Right ventricle myocardium inferior (tissue), 1 donor: ENCODE measurements at places on chromosomes 2 and 18. TPM values are rescaled to one million over a fixed set of nuclear protein-coding genes. Genes with fewer than 3 reads are reported as not detected.

DNA sequence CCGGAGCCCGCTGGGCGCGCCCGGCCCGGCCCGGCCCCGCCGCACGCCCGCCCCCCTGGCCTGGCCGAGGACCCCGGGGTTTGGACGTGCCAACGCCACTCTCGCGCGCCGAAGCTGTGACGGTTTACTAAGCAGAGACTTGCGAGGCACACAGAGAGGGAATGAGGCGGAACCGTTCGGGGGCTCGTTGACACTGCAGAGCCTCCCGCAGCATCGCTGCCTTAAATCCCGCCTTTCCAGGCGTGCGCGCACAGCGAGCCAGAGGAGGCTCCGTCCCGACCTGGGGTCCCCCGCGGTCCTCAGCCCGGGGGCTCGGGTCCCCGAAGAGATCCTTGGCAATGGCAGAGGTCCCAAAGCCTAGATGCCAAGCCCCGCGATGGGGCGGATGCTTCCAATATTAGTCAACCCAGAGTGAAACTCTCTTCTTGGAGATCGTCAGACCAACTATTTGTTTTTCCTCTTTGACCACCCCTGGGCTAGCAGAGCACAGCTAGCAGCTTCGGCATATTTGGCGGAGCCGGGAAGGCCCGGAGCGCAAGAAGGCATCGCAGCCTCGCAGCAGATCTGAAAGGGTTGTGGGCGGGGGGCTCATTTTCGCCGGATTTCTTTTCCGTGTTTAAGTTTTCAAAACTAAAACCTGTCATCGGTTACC, at the start of gene ZNF385B:
Gene ZNF385B (minus strand): TSS at position 197 of the 652 bp plus-strand sequence.
- peak; percentile 66 for DNase-seq

Gene CNDP1
- total RNA-seq, result not detected

Gene IL36A
- total RNA-seq, result not detected

Gene DNPEP
- total RNA-seq, result 66.6 TPM

- no peak for DNase-seq
Observed at GRCh38 chr2:36820942-36821605, 124.6 kb downstream of the VIT start.

Gene ERBB4
- total RNA-seq, result 12.4 TPM

DNA sequence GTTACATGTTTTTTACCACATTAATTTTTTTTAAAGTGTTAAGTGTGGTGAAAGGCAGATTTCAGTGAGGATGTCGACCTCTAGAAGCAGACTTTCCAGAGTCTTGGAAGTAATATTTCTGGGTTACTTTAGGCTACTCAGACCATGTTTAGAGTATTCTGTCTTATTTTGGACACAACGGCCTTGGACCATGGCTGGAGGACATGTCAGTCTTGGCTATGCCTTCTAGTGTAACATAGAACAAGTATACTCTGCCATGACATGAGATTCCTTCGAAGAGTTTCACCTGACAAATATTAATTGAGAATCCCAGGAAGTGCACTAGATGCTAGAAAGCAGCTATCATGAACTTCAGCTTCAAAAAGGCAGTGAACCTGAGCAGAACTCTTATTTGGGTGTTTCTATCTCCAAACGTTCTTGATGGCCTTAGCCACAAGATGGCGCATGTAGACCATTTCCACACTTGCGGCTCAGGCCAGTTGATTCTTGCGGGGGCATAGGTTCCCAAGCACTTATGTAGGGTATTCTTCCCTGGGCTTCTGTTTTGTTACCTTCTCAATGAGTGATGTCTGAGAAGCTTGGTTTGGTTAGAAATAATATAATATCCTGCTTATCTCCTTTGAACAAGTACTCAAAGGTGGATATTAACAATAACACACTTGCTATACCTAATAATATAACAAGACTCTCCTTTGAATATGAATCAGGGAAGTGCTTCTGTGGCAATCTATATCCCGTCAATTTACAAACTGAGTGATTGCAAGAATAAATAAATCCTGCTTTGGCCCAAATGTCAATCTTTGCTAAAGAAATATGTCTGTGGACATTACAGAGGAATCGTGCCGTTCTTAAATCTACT, 62.0 kb downstream of the CACNB4 start:
- no peak for DNase-seq

DNA sequence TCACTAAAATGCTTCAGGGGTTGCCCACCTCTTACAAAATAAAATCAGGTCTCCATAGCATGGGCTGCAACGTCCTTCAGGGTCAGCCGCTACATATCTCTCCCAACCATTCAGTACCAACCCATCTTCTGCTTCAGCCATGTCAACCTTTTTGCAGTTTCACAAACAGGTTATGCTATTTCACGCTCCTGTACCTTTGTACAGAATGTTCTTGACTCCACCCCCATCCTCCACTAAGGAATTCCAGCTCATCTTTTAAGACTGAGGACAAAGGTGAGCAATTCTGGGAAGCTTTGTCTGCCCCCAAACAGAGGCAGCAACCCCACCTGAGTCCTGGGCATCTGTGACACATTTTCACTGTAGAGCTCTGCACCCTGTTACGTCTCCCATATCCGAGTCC, 8.8 kb upstream of the EVA1A start:
- no peak for DNase-seq

GRCh38 chr2:221335219-221335752, 236.8 kb downstream of the EPHA4 start:
- DNase-seq, result no peak

- no peak for DNase-seq
Observed at GRCh38 chr18:42068030-42068429, 113.0 kb downstream of the PIK3C3 start.

DNA sequence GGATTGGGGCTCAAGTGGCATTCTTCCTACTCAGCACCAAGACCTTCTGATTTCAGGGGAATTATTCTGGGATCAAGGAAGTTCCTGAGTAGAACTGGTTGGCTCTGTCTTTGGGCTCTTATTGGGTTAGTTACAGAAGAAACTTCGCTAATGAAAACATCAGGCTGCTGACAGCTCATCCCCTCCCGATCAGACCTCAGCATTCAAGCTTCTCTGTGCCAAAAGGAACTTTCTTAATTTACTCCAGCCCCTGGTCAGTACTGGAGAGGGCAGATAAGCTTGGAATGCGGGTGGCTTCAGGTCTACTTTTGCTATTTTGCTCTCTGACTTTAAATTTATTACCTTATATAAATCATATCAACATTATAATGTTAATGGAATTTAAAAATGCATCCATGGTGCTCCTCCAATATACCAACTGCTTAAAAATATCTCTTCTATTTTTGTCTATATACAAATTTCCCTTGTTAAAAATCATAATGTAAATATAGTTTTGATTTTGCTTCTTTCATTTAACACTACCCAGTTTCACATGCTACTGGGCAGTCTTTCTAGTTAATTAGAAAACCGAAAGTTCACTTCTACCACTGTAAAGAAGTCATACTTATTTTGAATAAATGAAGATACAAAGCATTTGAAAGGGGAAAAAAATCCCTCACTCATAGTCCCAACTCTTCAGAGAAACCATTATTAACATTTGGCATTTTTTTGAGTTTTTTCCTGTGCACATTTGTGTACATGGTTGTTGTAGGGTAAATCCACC, 34.4 kb downstream of the PCARE start:
- no peak for DNase-seq

- no peak for DNase-seq
Observed at GRCh38 chr18:31814132-31814531, 53.5 kb upstream of the SLC25A52 start.

- DNase-seq, result no peak
Observed at GRCh38 chr18:74977041-74977440, 231.9 kb downstream of the PTGR3 start.

GRCh38 chr2:195319112-195319460, 337.9 kb upstream of the SLC39A10 start:
- no peak for DNase-seq

Gene GPR35
- total RNA-seq, result 2.2 TPM

Gene COLEC11
- 1.9 TPM for total RNA-seq

DNA sequence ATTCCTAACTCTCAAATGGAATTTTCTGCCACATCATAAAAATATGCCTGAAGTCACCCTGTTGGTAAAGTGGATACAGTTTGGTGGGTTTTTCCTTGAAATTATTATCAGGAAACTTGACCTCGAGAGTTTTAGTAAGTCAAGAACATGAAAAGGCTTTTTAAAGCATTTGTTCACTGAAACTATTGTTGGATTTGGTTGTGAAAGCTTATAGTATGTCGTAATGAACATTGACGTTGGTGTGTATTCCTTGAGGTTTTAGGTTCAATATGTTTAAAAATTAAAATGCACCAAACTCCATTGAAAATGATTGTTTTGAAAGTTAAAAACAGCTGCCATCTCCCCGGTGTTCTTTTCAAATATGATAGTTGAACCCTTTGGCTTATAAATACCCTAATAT, 30.8 kb downstream of the AOX1 start:
- DNase-seq, result no peak

DNA sequence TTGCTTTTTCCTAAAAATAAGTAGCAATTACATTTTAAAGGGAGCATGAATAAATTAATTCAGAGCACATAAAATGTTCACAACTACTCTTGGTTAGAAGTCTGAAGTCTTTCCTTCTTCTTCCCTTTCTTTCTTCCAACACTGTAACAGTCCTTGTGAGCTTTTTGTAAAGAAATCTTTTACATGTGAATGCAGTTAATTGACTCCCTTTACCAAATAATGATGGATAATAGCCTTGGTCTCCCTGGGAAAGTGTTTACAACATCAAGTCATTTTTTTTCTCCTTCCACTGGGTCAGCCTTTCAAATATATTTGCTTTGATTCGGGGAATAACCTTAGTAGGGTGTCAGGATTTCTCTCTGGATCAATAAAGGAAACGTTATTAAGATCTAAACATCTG, 39.1 kb downstream of the CALCRL start:
- no peak for DNase-seq

DNA sequence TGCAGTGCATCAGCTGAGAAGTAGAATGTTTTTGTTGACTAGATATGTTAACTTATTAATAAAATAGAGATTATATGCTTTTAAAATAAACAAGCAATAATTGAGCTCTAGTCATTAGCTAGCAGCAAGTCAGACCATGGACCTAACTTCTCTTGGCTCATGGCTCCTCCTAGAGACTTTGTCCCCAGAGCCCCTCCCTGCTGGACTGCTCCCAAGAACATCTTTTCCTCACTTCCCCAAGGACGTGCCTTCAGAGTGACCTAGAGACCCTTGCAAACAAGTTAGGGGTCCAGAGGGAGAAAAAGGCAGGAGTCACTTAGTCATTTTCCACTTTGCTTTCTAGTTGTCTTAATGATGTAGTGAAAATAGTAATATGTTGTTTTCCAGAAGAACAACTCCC, 312.5 kb upstream of the NRP2 start:
- no peak for DNase-seq

Gene GAD1
- not detected for total RNA-seq

Gene HJURP
- 0.41 TPM for total RNA-seq

DNA sequence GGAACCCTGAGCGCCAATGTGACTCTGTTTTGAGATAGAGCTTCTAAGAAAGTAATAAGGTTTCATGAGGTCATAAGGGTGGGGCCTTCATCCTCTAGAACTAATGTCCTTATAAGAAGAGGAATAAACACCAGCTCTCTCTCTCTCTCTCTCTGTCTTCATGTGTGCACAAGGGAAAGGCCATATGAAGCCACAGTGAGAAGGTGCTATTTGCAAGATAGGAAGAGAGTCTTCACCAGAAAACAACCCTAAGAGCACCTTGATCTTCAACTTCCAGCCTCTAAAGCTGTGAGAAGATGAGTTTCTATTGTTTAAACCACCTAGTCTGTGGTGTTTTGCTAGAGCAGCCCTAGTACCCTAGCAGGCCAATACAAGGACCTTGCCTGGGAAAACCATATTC, 55.8 kb downstream of the DOCK10 start:
- DNase-seq, result no peak

- no peak for DNase-seq
Observed at GRCh38 chr18:39380866-39381265, 1815.3 kb upstream of the CELF4 start.

DNA sequence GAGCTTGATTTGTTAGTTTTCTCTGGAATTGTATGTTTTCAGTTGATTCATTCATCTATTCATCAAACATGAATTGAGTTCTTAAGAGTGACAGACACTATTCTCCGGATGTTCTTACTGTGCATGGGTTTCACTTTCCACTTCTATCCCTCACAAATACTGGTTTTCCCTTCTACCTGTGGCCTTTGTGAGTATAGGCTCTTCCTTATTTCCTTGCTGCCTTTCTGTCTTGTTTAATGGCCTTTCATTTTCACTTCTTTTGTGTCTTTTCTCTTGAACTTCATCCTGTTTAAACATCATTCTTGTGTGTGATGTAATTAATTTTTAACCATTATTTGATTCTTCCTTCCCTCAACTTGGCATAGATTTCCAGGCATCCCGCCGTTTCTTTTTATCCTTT, 90.7 kb downstream of the CRIM1 start:
- DNase-seq, result no peak

GRCh38 chr2:8615252-8615575, 66.6 kb upstream of the ID2 start:
- DNase-seq, result no peak

GRCh38 chr2:16713011-16713423, 47.4 kb upstream of the CYRIA start:
- DNase-seq, result no peak

DNA sequence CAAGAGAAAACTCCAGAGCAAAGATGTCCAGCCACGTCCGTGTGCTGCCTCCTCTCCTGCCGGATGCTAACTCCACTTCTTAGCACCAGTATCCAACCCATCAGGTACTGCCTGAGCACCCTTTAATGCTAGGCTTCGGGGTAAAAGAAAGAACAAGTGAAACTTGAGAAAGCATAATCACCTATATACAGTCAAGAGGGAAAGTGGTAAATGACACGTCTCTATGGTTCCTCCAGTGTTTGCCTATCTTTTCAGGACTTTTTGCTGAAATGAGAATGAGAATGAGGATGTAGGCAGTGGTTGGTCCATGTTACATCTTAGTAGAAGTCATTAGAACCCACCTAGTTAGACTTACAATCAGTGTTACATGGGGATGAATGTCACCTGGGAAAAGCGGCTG, 47.9 kb downstream of the EPHA4 start:
- DNase-seq, result no peak

Gene POMC
- 9.1 TPM for total RNA-seq

GRCh38 chr2:1618974-1619373, 125.3 kb downstream of the PXDN start:
- DNase-seq, result no peak

DNA sequence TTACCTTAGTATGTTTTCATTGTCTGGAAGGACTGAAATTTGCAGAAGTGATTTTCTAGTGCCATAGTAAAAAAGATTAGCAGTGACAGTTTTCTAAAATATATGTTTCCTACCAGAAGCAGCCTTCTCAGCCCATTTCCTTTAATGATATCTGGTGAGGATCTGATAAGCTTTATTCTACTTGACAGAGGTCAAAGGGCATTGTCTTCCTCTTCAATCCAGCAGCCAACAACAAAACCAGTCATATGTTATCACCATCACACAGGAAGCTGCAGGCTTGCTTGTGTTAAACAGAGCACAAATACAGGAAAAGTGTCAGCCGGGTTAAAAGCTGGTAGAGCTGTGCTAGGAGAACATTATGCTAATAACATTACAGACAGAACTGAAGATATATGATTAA, 35.6 kb upstream of the ZSWIM2 start:
- DNase-seq, result no peak

Gene ERICH2
- total RNA-seq, result not detected
